ENCODE measurements at places on chromosomes 6 and 20. TPM values are rescaled to one million over a fixed set of nuclear protein-coding genes. Genes with fewer than 3 reads are reported as not detected.
A peak's percentile ranks its signal among the peaks of the same experiment; 100 is the strongest.

- no peak overlapping the region for H3K4me3 ChIP-seq
- no peak for DNase-seq
- H3K36me3 ChIP-seq = peaks cover 58% of the 10 kb centered on the region
- no peak overlapping the region for H3K27ac ChIP-seq
Measured at GRCh38 chr6:158573542-158573931, 13.6 kb downstream of the TMEM181 start.

Gene SMOC2
- total RNA-seq = not detected

Gene SOBP
- total RNA-seq = 0.09 TPM

GRCh38 chr20:57698116-57698866, 11.5 kb downstream of the PMEPA1 start:
- no peaks in the 10 kb centered on the region for H3K36me3 ChIP-seq
- H3K27ac ChIP-seq = peak overlapping the region; percentile 44
- peaks cover 9% of the 10 kb centered on the region for H3K27me3 ChIP-seq
- H3K4me1 ChIP-seq = peaks cover 9% of the 10 kb centered on the region
- DNase-seq = peak; percentile 72

- H3K27me3 ChIP-seq = no peaks in the 10 kb centered on the region
- no peak for DNase-seq
- no peak overlapping the region for H3K27ac ChIP-seq
- no peaks in the 10 kb centered on the region for H3K36me3 ChIP-seq
- peaks cover 4% of the 10 kb centered on the region for H3K4me1 ChIP-seq
Measured at GRCh38 chr6:48027704-48028435, 83.1 kb downstream of the PTCHD4 start.

GRCh38 chr20:41654884-41655283, 36.7 kb upstream of the CHD6 start:
- no peak overlapping the region for H3K27ac ChIP-seq
- no peaks in the 10 kb centered on the region for H3K36me3 ChIP-seq
- peaks cover 8% of the 10 kb centered on the region for H3K27me3 ChIP-seq
- DNase-seq = no peak
- no peak overlapping the region for H3K4me3 ChIP-seq

- no peaks in the 10 kb centered on the region for H3K36me3 ChIP-seq
- no peaks in the 10 kb centered on the region for H3K27me3 ChIP-seq
- no peaks in the 10 kb centered on the region for H3K4me1 ChIP-seq
- H3K4me3 ChIP-seq = no peak overlapping the region
Measured at GRCh38 chr6:120954111-120954510, 380.2 kb downstream of the TBC1D32 start.

- H3K4me3 ChIP-seq = no peak overlapping the region
- no peaks in the 10 kb centered on the region for H3K27me3 ChIP-seq
- no peaks in the 10 kb centered on the region for H3K4me1 ChIP-seq
- H3K36me3 ChIP-seq = no peaks in the 10 kb centered on the region
- DNase-seq = no peak
- H3K27ac ChIP-seq = no peak overlapping the region
Measured at GRCh38 chr6:101722991-101723579, 329.6 kb downstream of the GRIK2 start.

DNA sequence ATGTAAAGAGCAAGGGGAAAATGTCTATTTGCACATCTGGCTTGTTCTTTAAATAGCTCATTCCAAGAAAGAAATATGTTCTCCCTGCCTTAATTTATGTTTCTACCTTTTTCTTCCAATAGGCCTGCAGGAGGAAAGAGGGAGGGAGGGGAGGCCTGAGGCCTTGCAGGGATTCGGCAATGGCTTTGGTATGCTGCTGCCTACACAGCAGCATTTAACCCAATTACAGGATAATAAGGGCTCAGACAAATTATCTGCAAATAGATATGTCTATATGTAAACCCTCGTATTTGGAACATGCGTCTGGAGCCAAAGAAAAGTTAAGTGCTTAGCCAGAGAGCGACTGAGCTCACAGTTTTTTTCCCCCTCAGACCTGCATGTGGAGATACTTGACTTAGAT, 277.2 kb downstream of the CDC5L start:
- H3K4me3 ChIP-seq = no peak overlapping the region
- H3K27me3 ChIP-seq = peaks cover 4% of the 10 kb centered on the region
- no peak for DNase-seq
- H3K36me3 ChIP-seq = no peaks in the 10 kb centered on the region
- H3K4me1 ChIP-seq = peaks cover 4% of the 10 kb centered on the region

Gene ARID1B
- total RNA-seq = 67.5 TPM

- no peak for DNase-seq
- H3K4me1 ChIP-seq = peaks cover 4% of the 10 kb centered on the region
- H3K27ac ChIP-seq = no peak overlapping the region
- peaks cover 13% of the 10 kb centered on the region for H3K36me3 ChIP-seq
Measured at GRCh38 chr20:41567615-41568014, 50.6 kb downstream of the CHD6 start.

Gene SOX4
- total RNA-seq = 0.95 TPM

DNA sequence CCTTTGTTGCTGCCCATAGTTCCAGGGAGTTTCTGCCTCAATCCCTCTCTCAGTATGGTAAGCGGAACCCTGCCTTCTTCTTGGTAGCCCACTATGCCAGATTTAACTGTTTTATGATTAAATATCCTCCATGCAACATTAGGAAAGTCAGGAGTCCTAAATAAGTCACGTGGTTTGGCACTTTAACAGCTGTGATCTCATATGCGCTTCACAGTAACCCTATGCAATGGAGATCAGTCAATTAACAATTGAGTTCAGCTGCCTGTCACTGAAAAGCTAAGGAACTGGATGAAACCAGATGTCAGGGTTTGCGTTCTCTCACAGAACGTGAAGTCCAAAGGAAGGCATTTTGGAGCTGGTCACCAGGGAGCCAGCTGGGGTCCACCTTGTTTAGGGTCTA, 81.6 kb downstream of the PSMB1 start:
- H3K27ac ChIP-seq = no peak overlapping the region
- H3K4me1 ChIP-seq = no peaks in the 10 kb centered on the region
- H3K27me3 ChIP-seq = peaks cover 5% of the 10 kb centered on the region
- DNase-seq = no peak
- no peak overlapping the region for H3K4me3 ChIP-seq
- no peaks in the 10 kb centered on the region for H3K36me3 ChIP-seq

DNA sequence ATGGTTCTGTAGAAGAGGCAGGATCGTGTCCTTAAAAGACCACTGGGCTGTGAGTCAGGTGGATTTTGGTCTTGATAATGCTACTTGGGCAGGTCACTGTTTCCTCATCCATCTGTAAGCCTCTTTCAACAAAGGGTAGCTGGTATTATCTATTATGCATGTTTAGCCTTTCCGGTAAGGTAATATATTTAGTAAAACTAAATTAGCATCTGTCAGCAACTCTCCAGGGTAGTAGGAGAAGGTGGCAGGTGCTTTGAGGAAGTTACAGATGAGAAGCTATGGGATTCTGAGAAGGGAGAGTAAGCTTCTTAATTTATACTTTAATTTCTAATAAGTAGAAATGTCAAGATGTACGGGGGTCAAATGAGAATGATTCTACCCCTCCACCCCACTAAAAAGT, 86.9 kb upstream of the TGM3 start:
- H3K27me3 ChIP-seq = peaks cover 16% of the 10 kb centered on the region
- no peak for DNase-seq
- H3K27ac ChIP-seq = no peak overlapping the region
- H3K36me3 ChIP-seq = no peaks in the 10 kb centered on the region
- no peak overlapping the region for H3K4me3 ChIP-seq

Gene NKX2-2
- not detected for total RNA-seq

Gene ENPP5
- total RNA-seq = not detected

GRCh38 chr6:85456782-85457181, 6.9 kb downstream of the NT5E start:
- peak overlapping the region; percentile 55 for H3K27ac ChIP-seq
- DNase-seq = no peak
- peaks cover 83% of the 10 kb centered on the region for H3K4me1 ChIP-seq

DNA sequence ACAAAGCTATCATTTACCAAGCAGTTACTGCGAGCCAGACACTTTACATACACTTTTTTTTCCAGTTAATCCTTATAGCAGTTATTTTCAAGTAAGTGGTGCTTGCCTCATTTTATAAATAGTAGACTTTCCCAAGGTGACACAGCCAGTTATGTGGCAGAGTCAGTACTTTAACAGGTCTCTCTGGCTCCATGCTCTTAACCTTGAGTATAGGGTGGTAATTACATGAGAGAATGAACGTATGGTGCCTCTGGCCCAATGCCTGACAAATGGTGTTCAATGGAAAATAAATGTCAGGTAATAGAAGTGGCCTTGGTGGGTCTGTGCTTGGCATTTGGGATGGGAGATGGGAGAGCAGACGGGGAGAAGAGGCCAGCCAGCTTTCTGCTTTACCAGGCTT, 316.3 kb downstream of the SLC35F1 start:
- H3K27me3 ChIP-seq = no peaks in the 10 kb centered on the region
- no peak overlapping the region for H3K4me3 ChIP-seq
- no peaks in the 10 kb centered on the region for H3K4me1 ChIP-seq
- DNase-seq = no peak
- H3K27ac ChIP-seq = no peak overlapping the region

- H3K4me3 ChIP-seq = no peak overlapping the region
- H3K27me3 ChIP-seq = no peaks in the 10 kb centered on the region
- no peak for DNase-seq
- peaks cover 49% of the 10 kb centered on the region for H3K36me3 ChIP-seq
Measured at GRCh38 chr6:119285908-119286625, 63.5 kb downstream of the MAN1A1 start.

Gene HSPA12B
- not detected for total RNA-seq

Gene RHAG
- not detected for total RNA-seq

- H3K4me3 ChIP-seq = no peak overlapping the region
- H3K27me3 ChIP-seq = no peaks in the 10 kb centered on the region
- H3K36me3 ChIP-seq = no peaks in the 10 kb centered on the region
- H3K27ac ChIP-seq = no peak overlapping the region
- no peaks in the 10 kb centered on the region for H3K4me1 ChIP-seq
Measured at GRCh38 chr20:7722564-7722963, 217.7 kb downstream of the HAO1 start.

- DNase-seq = no peak
- H3K36me3 ChIP-seq = no peaks in the 10 kb centered on the region
- H3K4me3 ChIP-seq = no peak overlapping the region
- H3K4me1 ChIP-seq = no peaks in the 10 kb centered on the region
- no peak overlapping the region for H3K27ac ChIP-seq
Measured at GRCh38 chr20:14561741-14562221, 224.4 kb upstream of the FLRT3 start.

- peaks cover 6% of the 10 kb centered on the region for H3K36me3 ChIP-seq
- no peak overlapping the region for H3K4me3 ChIP-seq
- no peaks in the 10 kb centered on the region for H3K27me3 ChIP-seq
- no peak overlapping the region for H3K27ac ChIP-seq
- no peak for DNase-seq
Measured at GRCh38 chr6:109118871-109119354, 23.6 kb downstream of the CEP57L1 start.

DNA sequence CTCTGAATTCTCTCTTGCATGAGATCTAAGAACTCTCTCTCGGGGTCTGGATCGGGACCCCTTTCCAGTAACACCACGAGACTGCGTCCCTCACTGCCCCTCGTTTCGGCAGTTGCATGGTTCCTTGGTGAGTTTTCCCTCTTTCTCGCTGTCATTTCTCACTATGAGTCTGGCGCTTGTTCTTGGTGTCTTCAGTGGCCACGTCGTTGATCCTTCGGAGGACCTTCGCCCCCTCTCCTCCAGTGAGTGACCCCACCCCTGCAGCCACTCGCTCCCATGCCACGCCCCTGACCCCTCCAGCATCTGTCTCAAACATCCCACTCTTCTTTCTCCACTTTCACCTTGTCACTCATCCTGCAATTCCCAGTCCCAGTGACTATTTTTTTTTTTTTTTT, 23.0 kb downstream of the SYNJ2 start:
- no peak overlapping the region for H3K4me3 ChIP-seq
- DNase-seq = no peak
- H3K4me1 ChIP-seq = peaks cover 53% of the 10 kb centered on the region

Gene SLPI
- total RNA-seq = not detected

Gene SLC52A3
- total RNA-seq = not detected

DNA sequence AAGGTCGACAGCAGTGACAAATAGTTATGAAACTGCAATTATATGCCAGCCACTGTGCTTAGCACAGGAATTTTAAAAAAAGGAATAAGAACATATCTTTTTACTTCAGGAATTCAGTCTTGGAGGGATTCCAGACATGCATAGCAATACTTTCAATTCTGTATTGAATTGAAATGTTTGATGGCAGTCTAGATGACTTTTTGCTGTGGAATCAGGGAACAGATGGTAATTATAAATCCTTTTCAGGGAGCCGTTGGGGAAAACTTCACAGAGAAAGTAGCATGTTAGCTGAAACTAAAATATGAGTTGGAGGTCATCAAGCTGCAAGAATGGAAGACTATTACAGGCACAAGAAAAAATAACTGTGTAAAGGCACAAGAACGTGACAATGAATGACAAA, 74.8 kb downstream of the IMPG1 start:
- DNase-seq = no peak
- H3K27ac ChIP-seq = no peak overlapping the region
- H3K4me3 ChIP-seq = no peak overlapping the region
- no peaks in the 10 kb centered on the region for H3K4me1 ChIP-seq
- H3K36me3 ChIP-seq = no peaks in the 10 kb centered on the region

Gene DEF6
- total RNA-seq = 103 TPM

DNA sequence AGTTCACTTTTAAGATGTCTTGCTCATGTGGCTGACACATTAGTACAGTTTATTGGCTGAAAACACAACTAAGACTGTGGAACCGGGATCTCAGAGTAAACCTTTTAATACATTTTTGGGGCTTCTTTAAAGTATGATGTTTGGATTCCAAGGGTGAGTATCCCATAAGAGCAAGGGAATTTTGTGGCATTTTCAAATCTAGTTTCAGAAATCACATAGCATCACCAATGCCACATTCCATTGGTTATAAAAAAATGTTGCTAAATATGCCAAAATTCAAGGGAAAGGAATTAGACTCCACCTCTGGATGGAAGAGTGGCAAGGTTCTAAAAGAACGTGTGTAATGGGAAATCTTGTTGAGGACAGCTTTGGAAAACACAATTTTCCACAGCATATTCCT, 338.6 kb downstream of the COL12A1 start:
- DNase-seq = no peak
- no peaks in the 10 kb centered on the region for H3K27me3 ChIP-seq
- H3K27ac ChIP-seq = no peak overlapping the region
- H3K4me1 ChIP-seq = no peaks in the 10 kb centered on the region

Gene TMEM244
- not detected for total RNA-seq

- H3K27ac ChIP-seq = no peak overlapping the region
- DNase-seq = no peak
- H3K27me3 ChIP-seq = peaks cover 9% of the 10 kb centered on the region
Measured at GRCh38 chr6:133809406-133809805, 79.5 kb upstream of the TCF21 start.

Gene YTHDF1
- total RNA-seq = 44.5 TPM

DNA sequence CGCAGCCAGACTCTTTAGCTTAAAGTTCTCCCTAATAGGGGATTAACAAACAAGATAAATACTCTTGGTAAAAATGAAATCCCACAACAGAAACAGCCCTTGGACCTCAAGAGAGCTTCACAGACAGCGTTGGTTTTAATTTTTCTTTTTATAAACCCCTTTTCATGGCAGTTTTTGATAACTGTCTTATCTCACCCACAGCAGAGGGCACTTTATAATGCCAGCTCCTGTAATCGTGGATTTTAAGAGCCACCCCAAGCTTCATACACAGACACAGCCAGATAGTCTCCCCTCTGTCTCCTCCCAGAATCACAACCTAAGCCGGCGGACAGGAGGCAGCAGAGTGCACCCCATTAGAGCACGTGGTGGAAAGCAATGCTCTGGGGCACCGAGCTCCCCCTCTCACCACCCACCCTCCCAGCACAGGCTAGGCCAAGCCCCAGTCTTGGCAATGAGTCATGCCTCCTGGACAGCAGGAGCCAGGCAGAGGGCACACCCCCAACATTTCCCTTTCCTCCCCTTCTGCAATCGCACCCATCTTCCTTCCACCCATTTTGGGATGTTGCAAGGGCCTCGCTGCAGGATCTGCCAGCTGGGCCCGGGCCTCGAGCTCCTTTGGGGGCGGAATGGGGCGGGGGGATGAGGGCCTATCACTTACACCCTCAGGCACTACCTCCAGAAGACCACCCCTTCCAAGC, 2.4 kb downstream of the JAG1 start:
- no peaks in the 10 kb centered on the region for H3K36me3 ChIP-seq

Data from activated CD4-positive, alpha-beta T cell treated with anti-CD3 and anti-CD28 coated beads, Interleukin-2, amount 10 ng/mL, durations not matched to agents 24 days and 14 days (primary cell).